ENCODE measurements at places on chromosomes 2 and 18.

DNA sequence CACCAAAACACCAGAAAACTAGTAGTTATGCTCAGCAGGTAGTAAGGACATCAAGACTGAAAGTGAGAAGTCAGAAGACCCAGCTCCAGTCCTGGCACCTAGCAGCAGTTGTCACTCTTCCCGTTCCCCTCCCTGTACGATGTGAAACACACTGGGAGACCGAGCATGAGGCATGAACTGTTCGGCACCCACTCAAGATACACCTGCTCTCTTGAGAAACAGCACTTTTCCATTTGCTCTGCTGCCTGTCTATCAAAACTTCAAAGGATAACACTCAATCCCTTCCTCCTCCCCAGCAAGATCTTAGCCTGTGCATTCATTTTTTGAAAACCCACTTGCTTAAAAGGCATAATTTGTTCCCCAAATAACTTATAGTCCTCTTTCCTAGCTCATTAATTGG is 123.9 kb downstream of the PLEKHM3 start:
- DNase-seq = no peak

- no peak for DNase-seq
Measured at GRCh38 chr2:61713457-61713856, 140.4 kb downstream of the FAM161A start.

GRCh38 chr2:100256416-100256815 is 65.9 kb downstream of the LONRF2 start:
- no peak for DNase-seq

- no peak for DNase-seq
Measured at GRCh38 chr2:170703776-170704476, 11.2 kb upstream of the SP5 start.

GRCh38 chr18:9700261-9700796 is 7.8 kb upstream of the RAB31 start:
- DNase-seq = no peak

DNA sequence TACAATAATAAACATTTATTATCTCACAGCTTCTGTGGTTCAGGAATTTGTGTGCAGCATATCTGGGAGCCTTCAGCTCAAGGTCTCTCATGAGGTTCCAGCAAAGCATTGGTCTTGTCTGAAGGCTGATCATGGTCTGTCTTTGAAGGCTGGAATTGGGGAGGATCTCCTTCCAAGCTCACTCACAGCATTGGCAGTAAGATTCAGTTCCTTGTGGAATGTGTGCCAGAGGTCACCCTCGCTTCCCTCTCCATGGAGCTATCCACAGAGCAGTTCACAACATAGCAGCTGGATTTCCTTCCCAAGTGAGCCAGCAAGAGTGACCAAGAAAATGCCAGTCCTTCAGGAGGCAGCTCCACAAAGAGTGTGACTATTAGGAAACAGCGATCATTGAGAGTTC is 202.2 kb upstream of the ST6GAL2 start:
- DNase-seq = no peak

GRCh38 chr2:213148572-213149261 is 2.7 kb downstream of the IKZF2 start:
- DNase-seq = peak; percentile 1

- DNase-seq = no peak
Measured at GRCh38 chr2:127439343-127439742, 21.1 kb downstream of the PROC start.

- no peak for DNase-seq
Measured at GRCh38 chr2:109372614-109373013, 241.2 kb downstream of the SEPTIN10 start.

- DNase-seq = no peak
Measured at GRCh38 chr18:59156316-59156715, 16.6 kb downstream of the SEC11C start.

- DNase-seq = no peak
Measured at GRCh38 chr18:48771641-48772375, 179.0 kb downstream of the SMAD7 start.

GRCh38 chr18:75618146-75618545 is 190.6 kb upstream of the SMIM21 start:
- no peak for DNase-seq
